ENCODE measurements at places on chromosomes 12 and 14.

GRCh38 chr14:88252498-88252897, 70.6 kb downstream of the KCNK10 start:
- DNase-seq, result no peak

DNA sequence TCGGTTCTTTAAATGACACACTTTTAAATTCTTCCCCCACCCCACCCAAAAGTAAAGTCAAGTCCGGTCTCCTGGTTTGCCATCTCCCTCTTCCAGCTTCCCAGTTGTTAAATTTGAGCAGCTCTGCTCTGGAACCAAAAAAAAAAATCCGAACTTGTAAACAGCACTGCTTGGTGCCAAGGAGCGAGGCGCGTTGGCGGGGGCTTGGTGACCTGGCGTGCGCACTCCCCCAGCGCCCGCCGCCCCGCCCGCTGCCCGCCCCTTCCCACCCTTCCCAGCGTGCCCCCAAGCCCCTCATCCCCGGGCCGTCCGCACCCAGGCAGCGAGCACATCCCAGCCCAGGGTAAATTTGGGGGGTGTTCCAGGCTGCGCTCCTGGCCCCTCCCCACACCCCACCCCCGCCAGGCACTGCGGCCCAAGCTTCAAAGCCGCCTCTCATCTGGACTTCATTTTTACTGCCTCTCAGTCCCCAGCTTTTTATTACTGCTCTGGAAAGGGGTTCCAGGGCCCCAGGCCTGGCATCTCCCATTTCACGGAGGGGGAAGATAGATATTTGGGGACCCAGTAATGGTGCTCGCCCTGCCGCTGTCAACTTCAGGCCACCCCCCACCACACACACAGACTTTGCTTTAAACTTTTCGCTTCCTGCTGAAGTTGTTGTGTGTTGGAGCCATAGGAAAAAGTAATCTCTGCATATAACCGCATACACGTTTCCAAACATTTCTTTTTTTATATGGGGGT, 11.7 kb upstream of the ITGB7 start:
- DNase-seq, result no peak

GRCh38 chr12:42584651-42585111, 4.9 kb downstream of the PRICKLE1 start:
- DNase-seq, result no peak

DNA sequence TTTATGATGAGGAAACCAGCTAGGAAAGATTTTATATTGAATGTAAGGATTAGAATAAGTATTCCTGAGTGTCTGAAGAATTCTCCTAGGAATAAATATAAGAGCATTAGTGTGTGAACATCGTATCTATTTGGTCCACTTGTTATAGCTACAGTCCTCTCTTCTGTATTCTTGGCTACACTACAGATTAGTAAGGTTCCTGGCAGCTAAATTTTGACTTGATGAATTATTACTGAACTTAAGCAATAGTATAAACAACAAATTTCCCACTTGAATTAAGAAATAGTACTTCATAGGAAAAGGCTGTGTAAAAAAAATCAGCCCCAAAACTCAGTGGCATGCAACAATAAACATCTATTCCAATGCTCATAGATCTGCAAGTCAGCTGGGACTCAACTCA, 138.4 kb upstream of the G2E3 start:
- DNase-seq, result no peak

DNA sequence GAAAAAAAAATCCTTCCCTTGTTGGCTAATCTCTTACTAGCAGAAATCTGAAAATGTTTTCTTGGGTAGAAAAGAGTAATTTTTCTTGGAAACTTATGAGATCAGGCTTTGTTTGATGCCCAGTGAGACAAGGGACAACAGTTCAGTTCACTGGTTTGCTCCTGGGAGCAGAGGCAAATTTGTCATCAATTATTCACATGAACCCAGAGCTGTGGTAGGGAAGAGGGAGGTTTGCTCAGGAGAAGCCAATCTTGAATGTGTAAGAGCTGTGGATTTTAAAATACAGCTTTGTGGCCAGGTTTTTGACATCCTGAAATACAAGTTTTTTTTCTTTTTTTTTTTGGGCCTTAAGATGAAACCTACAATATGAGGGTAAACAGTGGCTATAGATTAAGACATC, 426.6 kb downstream of the ATP23 start:
- DNase-seq, result no peak

DNA sequence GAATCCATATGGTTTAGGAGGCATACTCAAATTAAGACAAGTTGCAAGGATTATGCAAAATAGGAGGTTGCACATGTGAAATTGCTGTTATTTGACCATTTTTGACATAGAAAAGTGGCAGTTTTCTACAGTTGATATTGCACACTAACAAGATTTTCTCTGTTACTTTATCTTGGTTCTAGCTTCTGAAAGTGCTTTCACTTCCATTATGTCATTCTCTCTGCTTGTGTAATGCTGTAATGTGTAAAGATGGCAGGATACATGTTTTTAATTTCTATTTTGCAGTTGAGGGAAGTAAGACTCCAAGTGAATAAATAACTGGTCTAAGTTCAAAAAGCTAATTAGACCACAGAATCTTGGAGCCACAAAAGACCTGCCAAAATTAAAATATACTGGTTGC, 60.6 kb downstream of the MYRFL start:
- DNase-seq, result no peak

- no peak for DNase-seq
These were observed 25.6 kb upstream of the GPATCH2L start for GRCh38 chr14:76126076-76126475.

GRCh38 chr14:40574780-40575179, 1031.9 kb upstream of the LRFN5 start:
- no peak for DNase-seq

DNA sequence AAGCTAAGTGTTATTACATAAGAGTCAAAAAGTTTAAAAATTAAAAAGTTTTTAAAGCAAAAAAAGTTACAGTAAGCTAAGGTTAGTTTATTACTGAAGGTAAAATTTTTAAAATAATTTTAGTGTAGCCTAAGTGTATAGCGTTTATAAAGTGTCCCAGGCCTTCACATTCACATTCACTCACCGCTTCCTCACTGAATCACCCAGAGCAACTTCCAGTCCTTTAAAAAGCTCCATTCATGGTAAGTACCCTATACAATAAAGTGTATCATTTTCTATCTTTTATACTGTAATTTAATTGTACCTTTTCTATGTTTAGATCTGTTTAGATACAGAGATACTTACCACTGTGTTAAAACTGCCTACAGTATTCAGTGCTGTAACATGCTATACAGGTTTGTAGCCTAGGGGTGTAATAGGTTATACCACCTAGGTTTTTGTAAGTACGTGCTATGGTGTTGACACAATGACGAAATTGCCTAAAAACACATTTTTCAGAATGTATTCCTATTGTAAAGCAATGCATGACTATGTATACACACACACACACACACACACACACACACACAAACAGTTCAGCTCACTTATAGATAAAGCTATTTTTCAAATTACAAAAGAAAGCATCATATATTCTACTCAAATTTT, 3.7 kb downstream of the CLEC14A start:
- DNase-seq, result no peak

Data from LNCaP clone FGC (cell line).